ENCODE measurements at places on chromosomes 3 and 15.

- no peak for DNase-seq
These were observed 18.4 kb downstream of the HDAC11 start for GRCh38 chr3:13498354-13499060.

DNA sequence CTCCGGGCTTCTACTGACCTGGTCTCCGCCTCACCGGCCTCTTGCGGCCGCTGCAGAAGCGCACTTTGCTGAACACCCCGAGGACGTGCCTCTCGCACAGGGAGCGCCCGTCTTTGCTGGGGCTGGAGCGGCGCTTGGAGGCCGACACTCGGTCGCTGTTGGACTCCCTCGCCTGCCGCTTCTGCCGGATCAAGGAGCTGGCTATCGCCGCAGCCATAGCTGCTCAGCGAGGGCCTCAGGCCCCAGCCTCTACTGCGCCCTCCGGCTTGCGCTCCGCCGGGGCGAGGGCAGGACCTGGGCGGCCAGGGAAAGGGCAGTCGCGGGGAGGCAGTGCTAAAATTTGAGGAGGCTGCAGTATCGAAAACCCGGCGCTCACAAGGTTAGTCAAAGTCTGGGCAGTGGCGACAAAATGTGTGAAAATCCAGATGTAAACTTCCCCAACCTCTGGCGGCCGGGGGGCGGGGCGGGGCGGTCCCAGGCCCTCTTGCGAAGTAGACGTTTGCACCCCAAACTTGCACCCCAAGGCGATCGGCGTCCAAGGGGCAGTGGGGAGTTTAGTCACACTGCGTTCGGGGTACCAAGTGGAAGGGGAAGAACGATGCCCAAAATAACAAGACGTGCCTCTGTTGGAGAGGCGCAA lies 319.2 kb downstream of the FGF12 start:
- peak; percentile 43 for DNase-seq

DNA sequence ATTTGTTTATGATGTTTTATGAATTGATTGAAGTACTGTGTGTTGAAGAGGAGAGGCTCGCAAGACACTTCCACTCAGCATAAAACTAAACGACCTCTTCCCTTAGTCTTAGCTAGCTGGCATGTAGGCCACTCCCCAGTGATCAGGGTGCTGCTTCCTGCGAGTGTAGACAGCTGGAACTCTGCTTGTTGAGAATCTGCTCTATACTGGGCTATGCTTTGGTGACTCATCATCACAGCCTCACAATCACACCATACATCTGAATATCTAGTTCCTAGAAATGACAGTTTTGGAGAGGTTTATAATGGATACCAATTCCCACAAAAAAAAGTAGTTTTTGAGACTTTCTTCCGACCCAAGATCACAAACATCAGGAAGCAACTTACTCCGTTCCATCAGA lies 1.5 kb upstream of the SLC24A5 start:
- no peak for DNase-seq

- DNase-seq: no peak
These were observed 166.0 kb downstream of the TP63 start for GRCh38 chr3:189797103-189797750.

DNA sequence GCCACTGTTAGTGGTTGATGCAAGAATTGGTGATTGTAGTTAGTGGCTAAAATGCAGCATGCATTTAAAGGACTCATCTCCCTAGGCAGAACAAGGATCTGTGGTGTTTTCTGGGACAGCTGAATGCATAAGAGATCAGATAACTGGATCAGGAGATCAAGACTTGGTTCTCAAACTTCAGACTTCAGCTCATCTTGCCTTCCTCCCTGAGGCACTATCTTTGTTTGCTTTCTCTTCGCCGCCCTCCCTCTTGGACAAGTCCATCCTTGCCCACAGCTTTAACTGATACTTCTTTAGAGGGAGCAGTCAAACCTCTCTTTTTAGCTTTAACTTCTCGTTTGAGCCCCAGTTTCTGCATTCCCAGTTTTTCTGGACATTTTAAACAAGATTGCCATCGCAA lies 195.4 kb upstream of the TPRG1 start:
- DNase-seq: no peak

- peak; percentile 8 for DNase-seq
These were observed 116.2 kb downstream of the MFSD1 start for GRCh38 chr3:158918008-158918407.

GRCh38 chr15:64112073-64112772 lies 16.4 kb downstream of the SNX1 start:
- no peak for DNase-seq

- DNase-seq: no peak
These were observed 1.7 kb downstream of the CHDH start for GRCh38 chr3:53844262-53845102.

- no peak for DNase-seq
These were observed 14.6 kb downstream of the ACAD11 start for GRCh38 chr3:132645058-132645457.

GRCh38 chr3:42507761-42508335 lies 5.4 kb downstream of the VIPR1 start:
- no peak for DNase-seq

- DNase-seq: no peak
These were observed 71.9 kb upstream of the FBN1 start for GRCh38 chr15:48717458-48717857.

- no peak for DNase-seq
These were observed 70.3 kb downstream of the MYLK start for GRCh38 chr3:123813876-123814275.

- DNase-seq: no peak
These were observed 70.0 kb downstream of the UBE3A start for GRCh38 chr15:25368850-25369249.

GRCh38 chr15:40233727-40234577 lies 4.9 kb upstream of the PAK6 start:
- DNase-seq: no peak

DNA sequence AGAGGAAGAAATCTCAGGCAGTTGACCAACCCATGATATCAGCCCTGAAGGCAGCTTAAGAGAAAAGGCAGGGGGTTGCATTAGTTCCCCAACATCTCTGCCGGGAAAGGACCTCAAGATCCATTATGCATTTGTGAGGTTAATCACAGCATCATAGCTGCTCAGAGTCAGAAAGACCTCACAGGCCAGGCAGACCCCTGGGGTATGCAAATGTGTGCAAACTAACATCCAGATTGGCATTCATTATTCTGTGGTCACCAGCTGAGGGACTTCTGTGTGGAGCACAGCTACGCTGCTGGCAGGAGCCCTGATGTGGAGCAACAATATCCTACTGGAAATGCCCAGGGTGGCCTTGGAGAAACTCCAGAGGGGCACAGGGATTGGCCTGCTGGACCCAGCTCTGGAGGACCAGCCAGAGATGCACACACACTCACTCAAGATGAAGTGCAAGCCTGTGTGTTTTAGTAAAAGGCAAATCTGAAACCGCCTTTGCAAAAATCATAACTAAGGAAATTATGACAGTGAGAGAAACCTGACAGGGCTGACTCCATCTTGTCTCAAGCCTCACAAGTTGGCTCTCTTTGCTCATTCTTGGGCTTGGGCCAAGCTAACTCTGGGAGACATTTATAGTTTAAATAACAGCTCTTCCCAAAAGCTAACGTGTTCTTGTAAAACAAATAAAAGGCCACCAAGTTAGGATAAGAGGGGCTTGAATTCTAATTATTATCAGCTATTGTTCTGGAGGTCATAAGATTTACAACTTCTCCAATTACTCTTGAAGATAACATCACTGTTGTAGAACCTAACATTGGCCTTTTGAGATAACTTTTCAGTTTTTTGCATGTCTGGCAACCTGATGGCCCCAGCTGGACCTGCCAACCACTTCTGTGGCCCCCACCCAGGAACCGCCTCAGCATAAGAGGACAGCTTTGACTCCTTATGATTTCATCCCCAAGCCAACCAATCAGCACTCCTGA lies 257.1 kb downstream of the UACA start:
- DNase-seq: no peak

GRCh38 chr3:52836471-52836845 lies 1.6 kb upstream of the MUSTN1 start:
- DNase-seq: no peak

GRCh38 chr15:28944286-28944685 lies 58.5 kb downstream of the APBA2 start:
- no peak for DNase-seq

DNA sequence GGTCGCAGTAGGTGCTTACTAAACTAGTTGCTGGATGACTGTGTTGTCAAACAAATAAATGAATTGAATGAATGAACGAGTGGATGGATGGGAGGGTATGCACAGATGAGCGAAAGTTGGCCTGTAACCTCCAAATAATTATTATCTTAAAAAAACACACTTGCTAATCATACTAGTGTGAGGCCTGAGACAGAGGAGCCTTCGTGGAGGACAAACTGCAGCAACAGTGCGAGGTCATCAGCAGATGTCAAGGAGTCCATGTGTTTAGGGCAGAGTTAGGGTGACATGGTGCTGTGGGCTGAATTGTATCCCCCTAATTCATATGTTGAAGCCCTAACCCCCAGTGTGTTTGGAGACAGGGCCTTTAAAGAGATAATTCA lies 24.4 kb downstream of the CORO2B start:
- DNase-seq: no peak

GRCh38 chr15:66180531-66181097 lies 72.9 kb downstream of the MEGF11 start:
- no peak for DNase-seq

GRCh38 chr15:67181221-67181639 lies 73.2 kb downstream of the AAGAB start:
- DNase-seq: no peak

GRCh38 chr15:99472416-99473145 lies 93.2 kb upstream of the MEF2A start:
- no peak for DNase-seq

DNA sequence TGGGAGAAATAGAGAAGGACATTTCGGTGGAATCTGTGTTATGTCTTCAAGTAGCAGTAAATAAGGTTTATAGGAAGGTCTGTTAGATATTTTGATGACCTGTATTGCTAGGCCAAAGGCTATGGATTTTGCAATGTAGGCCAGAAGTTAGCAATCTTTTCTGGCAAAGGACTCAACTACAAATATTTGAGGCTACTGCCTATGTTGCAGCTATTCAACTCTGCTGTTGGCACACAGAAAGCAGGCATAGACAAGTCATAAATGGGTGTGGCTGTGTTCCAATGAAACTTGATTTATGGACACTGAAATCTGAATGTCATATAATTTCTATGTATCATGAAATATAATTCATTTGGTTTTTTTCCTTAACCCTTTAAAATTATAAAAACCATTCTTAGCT lies 438.7 kb upstream of the C2CD4B start:
- DNase-seq: no peak

- no peak for DNase-seq
These were observed 38.9 kb upstream of the ATP10A start for GRCh38 chr15:25901811-25902605.

DNA sequence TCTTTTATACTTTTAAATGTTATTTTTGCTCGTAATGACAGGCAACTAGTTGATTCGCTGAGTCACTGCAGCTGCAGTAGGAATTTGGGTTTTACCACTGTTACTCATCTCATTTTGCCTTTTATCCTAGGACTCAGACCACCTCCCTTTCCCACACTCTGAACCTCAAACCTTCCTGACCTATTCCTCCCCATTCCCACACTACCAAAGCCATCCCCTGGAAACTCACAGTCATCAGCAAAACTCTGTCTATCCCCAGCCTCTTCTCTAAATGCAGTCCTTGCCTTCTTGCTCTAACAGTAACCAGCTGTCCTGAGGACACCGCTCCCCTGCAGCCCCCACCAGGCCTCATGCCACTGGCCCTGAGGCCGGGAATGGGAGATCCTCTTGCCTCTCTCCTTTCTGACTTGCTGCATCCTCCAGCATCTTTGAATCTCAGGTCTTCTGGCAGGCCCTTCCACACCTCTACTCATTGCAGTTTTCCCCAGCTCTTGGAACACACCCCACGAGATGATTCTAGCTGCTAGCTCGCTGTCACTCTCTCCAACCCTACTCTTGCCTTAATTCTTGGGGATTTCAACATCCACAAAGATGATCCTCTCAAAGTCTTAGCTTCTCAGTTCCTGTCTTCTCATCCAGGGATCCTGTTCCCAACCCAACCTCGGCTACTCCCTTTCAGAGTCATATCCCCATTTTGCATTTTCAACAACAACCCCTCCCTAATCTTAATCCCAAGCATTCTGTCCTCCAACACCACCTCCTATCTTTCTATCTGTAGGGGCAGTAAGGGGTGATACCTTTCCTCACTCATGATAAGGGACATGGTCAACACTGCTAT lies 55.9 kb upstream of the C3orf80 start:
- no peak for DNase-seq

- no peak for DNase-seq
These were observed 265.4 kb downstream of the CGGBP1 start for GRCh38 chr3:87793337-87793877.

DNA sequence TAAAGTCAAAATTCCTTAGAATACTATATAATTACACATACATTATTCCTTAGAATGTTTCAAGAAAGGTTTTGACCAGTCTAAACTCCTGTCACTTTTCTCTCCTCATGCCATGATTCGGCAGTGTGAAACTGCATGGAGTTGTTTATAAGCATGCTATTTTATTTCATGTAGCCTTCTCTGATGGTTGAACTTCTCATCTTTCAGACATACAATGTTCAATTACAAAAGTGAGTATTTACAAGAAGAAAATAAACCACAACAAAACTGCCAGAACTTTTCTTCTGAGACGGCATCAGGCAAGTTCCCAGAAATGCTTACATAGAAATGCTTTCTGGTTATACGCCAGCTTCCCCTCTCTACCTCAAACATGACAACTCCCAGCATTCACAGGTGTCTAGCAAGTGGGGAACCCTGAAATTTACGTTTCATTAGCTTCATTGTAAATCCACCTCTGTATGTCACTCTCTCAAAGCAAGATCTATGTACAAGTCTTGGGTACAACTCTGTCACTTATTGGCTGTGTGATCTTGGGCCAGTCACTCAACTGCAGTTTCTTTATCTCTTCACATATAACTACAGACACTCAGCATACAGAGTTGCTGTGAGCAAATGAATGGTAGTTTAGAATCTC lies 42.7 kb downstream of the HDGFL3 start:
- no peak for DNase-seq

GRCh38 chr3:129187857-129188256 lies 4.2 kb upstream of the CNBP start:
- no peak for DNase-seq

- no peak for DNase-seq
These were observed 332.2 kb downstream of the LPP start for GRCh38 chr3:188486126-188486525.

GRCh38 chr15:100879061-100879463 lies 569 bp upstream of the ALDH1A3 start:
- DNase-seq: no peak

GRCh38 chr15:97410897-97411575 lies 549.5 kb upstream of the ARRDC4 start:
- no peak for DNase-seq

GRCh38 chr3:135513106-135514059 lies 452.1 kb upstream of the PPP2R3A start:
- no peak for DNase-seq

- DNase-seq: no peak
These were observed 15.7 kb downstream of the C3orf18 start for GRCh38 chr3:50551681-50552435.

DNA sequence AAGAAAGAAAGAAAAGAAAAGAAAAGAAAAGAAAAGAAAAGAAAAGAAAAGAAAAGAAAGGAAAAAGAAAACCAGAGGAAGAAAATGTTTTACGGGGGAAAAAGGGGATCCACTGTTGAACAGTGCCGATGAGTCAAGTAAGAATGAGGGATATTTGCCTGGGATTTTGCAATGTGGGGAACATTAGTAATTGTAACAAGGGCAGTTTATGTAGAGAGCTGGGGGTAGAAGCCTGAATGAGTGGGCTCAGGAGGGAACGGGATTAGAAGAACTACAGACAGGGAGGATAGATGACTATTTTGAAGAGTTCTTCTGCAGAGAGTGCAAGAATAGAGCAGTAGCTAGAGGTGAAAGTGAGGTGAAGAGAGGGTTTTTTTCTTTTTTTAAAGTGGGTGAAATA lies 28.7 kb downstream of the GATM start:
- no peak for DNase-seq

- DNase-seq: no peak
These were observed 2.0 kb downstream of the RASGRF1 start for GRCh38 chr15:79088426-79089205.
